ENCODE measurements at places on chromosomes 3 and 15.

DNA sequence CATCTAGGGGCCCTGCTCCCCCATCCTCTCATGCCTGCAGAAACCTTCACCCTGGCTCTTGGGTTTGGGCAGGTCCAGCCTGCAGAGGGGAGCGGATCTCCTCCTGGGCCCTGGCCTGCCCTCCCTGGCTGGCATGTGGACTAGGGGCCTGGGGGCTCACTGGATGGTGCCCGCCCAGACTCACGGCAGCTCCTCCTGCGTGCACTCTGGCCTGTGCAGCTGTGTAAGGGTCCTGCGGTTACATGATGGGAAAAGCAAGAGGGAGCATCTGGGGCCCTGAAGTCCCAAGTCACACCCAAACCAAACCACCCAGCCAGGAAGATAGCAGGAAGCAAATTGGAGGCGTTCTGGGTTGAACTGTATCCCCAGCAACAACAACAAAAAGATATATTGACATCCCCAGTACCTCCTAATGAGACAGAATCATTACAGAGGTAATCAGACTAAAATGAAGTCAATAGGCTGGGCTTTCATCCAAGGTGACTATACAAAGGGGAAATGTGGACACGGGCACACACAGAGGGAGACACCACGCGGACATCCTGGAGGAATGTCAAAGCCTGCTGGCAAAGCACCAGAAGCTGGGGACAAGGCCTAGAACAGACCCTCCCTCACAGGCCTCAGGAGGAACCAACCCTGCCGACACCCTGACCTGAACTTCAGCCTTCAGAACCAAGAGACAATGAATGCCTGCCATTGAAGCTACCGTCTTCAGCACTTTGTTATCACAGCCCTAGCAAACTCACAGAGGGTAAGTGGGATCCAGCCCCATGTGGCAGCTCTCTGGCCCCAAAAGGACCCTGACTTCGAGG lies 10.4 kb upstream of the CLK3 start:
- DNase-seq: no peak

- no peak for DNase-seq
These were observed 6.6 kb downstream of the FAM98B start for GRCh38 chr15:38460543-38460942.

DNA sequence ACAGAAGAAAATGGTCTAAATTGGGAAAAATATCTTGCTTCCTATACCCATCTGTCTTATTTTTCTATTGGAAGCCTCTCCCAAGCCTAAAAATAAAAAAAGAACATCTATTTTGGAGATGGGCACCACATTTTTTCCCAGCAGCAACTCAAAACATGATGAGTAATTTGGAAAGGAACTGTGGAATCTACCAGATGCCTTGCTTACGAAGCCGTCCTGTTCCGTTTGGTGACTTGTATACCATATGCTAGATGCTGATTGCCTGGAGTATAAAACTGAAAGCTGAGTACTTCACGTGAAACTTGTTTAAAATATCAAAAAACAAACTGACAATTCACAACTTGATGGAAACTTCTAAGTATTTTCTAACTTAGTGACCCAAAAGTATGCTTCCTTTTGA lies 491.0 kb downstream of the ROBO2 start:
- DNase-seq: no peak

DNA sequence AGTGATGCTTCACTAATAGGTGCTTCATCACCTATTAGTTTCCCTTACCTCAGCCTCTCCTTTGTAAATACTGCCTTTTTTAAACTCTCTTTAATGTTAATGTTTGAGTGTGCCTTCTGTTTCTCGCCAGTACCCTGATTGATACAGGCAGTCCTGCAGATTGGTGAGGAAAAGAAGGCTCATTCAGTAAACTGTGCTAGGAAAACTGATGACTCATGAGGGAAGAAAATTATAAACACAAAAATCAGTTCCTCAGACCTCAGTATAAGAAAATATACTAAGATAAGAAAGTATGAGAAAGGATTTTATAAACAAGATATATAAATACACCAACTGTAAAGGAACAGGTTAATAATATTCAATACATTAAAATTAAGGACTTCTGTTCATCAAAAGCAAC lies 54.8 kb upstream of the OXTR start:
- no peak for DNase-seq

DNA sequence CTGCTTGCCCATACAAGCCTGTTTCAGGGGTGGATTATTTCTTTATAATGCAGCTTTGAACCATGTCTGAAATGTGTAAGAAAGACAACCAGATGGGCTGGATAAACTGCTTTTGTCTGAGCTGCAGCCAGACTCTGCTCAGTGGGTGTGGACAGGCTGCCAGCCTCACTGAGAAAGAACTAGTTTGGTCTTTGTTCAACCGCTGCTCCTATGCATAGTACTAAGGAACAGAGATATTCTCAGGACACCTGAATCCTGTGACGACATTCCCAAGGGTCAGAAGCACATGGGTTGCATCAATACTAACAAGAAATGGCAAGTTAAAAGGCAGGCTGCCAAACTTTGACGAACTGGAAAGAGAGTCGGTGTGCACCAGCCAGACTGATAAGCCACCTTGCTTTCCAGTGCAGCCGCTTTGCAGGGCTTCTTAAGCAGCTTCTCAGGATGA lies 57.2 kb downstream of the PLD1 start:
- DNase-seq: no peak

Measured in CD4-positive, alpha-beta T cell treated with Interleukin-15 for 1 hour (primary cell).